T-helper 22 cell (primary cell): ENCODE measurements at places on chromosomes 11 and 22.

- DNase-seq: no peak
Measured at GRCh38 chr11:123434911-123435310, 4.8 kb downstream of the GRAMD1B start.

DNA sequence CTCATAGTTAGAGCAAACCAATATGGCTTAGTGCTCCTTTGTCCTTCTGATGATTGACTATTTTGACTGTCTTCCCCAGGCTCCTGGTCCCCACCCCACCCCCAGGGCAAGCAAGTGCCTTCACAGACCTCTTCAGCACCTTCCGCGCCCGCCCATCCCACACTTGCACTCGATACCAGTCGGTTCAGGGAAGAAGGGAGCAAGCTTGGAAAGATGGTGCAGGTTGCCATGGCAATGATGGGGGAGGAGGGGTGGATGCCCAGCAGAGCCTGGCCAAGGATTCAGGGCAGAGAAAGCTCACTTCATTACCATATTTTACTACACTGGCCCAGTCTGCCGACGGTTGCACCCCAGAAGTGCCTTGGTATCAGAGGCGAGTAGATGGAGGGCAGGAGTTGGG, 2.2 kb downstream of the TMEM132A start:
- DNase-seq: no peak

- no peak for DNase-seq
Measured at GRCh38 chr11:70716216-70716615, 317.9 kb downstream of the CTTN start.

- DNase-seq: no peak
Measured at GRCh38 chr11:94450048-94450447, 43.6 kb downstream of the MRE11 start.

DNA sequence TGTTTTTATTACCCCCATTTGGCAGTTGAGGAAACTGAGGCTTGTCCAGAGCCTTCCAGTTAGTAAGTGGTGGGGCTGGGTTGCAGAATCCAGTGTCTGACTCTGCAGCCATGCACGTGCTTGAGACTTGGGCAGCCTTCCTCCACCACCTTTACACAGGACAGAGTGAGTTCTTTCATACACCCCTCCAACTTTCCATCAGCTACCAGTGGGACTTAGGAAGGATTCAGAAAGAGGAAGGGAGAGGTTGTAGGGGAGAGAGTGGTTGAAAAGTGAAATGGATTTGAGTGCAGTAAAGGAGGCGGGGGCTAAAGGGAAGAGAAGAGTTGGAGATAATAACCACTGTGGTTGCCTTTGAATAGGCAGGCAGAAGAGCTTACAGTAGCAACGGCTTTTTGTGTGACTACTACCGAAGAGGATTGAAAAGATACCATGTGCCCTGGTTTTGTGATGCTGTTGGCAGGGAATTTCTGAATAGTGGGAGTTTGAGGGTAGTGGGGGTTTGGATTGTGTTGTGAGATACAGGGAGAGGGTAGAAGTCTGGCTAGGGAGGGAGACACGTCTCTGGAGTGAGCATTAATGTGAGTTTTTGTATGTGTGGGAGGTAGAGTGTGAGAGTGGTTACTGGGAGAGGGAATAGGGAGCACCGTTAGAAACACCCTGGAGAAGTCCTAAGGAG, 1.7 kb downstream of the UVRAG start:
- DNase-seq: no peak

GRCh38 chr11:77557553-77557952, 32.2 kb upstream of the AQP11 start:
- DNase-seq: no peak

- no peak for DNase-seq
Measured at GRCh38 chr11:64259533-64260067, 8.3 kb downstream of the PLCB3 start.

DNA sequence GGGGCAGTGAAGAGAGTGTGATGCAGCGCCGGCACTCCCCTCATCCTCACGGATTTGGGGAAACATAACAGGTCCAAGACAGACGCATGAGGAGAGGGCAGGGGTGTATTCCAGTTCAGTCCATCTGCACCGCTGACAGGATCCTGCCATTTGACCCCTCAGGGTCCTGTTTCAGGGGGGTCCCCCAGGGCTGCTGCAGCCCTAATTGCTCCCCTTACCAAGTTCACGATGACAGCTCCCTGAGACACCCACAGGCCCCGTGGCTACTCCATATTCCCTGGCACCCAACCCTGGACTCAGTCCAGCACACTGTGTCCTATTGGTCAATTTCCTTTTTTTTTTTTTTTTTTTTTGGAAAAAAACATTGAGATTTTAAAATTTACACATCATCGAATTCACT, 41.5 kb downstream of the SHANK2 start:
- DNase-seq: no peak

DNA sequence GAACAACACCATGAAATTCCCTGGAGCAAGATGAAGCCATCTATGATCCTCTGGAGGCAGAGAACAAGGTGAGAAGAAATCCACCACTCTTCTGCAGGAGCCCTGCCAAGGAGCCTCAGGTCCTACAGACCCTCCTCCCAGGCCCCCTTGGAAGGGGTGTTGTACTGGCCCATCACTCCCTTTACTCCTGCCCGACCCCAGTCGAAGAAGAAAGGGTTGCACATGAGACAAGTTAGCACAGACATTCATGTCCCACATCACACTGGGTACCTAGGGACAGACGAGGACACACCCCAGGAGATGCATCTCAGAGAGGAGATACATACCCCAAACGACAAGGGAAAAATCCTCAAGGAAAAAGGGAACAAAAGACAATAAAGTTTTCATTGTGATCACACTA, 82.8 kb upstream of the NARS2 start:
- DNase-seq: no peak

DNA sequence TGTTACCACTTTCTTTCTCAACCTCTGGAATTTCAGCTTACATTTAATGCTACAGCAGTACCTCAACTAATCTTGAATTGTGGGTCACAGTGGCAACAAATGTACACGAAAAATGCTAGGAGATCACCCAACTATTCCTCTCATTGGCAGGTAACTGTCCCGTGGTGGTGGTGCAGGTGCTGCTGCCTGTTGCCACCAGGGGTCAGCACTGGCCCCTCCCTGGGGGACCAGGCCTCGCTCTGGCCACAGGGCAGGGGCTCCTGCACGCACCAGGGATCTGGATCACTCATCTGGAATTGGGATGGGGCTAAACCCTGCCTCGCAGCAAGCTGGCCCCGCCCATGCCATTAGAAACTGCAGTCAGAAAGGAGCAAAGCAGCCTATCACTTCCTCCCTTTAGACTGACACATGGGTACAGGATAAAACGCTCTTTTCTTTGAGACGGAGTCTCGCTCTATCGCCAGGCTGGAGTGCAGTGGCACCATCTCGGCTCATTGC, 6.9 kb upstream of the POLDIP3 start:
- DNase-seq: no peak

DNA sequence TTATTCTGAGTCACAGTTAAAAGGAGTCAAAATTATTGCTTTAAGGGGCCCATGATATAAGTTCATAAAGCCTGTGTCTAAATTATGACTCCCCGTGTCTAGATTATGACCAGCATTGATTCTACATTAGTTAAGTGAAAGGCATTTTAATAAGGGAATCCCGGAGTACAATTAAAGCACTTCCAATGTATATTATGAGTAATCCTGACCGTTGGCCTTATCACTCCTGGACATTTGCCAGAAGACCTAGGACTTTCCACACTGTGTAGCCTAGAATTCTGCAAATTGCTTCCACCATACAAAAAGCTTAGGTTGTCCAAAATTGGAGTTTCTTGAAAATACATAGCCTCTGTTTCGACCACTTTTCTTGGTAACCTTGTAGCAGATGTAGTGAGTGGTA, 1292.6 kb downstream of the LRRC4C start:
- no peak for DNase-seq

- DNase-seq: no peak
Measured at GRCh38 chr22:47692811-47693210, 930.4 kb downstream of the TBC1D22A start.

DNA sequence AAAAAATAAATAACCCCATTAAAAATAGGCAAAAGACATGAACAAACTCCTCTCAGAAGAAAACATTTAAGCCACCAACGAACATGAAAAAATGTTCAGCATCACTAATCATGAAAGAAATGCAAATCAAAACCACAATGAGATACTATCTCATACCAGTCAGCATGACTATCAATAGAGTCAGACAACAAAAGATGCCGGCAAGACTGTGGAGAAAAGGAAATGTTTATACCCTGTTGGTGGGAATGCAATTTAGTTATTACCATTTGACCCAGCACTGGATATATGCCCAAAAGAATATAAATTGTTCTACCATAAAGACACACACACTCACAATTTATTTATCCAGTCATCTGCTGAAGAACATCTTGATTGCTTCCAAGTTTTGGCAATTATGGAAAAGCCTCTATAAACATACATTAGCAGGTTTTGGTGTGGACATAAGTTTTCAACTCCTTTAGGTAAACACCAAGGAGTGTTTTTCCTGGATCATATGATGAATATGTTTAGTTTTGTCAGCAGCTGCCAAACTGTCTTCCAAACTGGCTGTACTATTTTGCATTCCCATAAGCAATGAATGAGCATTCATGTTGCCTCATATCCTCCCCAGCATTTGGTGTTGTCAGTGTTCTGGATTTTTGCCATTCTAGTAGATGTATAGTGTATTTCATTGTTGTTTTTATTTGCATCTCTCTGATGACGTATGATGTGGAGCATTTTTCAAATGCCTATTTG, 28.0 kb downstream of the OR8D1 start:
- DNase-seq: no peak

DNA sequence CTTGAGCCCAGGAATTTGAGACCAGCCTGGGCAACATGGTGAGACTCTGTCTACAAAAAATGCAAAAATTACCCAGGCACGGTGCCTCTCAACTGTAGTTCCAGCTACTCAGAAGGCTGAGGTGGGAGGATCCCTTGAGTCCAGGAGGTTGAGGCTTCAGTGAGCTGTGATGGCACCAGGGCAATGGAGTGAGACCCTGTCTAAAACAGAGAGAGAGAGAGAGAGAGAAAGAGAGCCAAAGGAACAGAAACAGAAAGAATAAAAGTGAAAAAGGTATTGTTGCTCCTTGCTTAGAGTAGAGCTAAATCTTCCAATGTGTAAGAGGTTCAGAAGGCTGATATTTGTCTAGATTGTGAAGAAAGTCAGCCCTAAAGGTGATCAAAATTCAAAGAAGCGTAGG, 8.9 kb upstream of the ETS1 start:
- no peak for DNase-seq

DNA sequence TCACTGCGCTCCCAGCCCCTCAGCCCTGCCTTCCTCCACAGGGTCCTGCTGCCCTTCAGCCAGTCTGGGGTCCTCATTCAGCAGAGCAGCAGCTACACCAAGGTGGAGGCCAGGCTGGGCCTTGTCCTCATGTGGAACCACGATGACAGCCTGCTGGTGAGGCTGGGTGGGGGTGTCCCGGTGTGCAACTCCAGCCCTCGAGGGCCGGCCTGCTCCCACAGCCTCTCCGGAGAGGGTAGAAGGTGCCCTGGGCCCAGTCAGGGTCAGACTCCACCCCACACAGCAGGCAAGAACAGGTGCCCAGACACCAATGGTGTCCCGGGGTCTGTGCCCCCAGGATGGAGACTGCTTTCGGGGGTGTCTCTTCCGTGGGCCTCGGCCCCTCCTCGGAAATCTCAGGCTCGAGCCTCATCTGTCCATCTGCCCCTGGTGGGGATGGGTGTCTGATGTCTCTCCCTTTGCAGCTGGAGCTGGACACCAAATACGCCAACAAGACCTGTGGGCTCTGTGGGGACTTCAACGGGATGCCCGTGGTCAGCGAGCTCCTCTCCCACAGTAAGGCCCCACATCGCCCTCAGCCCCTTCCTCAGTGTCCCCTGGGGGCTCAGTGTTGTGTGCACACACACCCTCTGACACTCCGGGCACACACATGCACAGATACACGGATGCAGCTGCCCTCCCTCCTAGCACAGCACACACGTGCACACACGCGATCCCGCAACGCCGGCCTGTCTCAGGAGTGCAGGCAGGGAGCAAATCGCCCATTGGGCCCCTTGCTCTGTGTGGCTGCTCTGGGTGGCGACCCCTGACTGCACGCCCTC, 4.9 kb downstream of the MUC5AC start:
- DNase-seq: no peak

- DNase-seq: no peak
Measured at GRCh38 chr11:133656082-133656635, 123.9 kb upstream of the OPCML start.

DNA sequence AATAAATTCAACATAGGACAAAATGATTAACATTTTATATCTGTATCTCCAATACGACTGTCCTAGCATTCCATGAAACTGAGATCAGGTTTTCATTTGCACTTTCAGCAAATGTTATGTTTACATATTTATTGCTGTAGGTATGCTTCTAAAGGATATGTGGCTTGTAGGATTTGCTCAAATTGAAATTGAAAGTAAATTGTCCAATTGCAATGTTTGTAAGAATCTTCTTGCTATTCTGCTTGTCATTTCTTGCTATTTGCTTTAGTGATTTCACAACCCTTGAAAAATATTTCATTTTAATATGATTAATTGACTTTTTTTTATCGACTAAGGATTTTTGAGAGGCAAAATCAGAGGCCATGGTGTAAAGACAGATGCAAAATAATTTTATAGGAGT, 904.2 kb upstream of the RAG2 start:
- DNase-seq: no peak

- no peak for DNase-seq
Measured at GRCh38 chr22:50305923-50306566, 1.4 kb downstream of the PLXNB2 start.

- DNase-seq: no peak
Measured at GRCh38 chr11:12206529-12206928, 96.1 kb downstream of the MICAL2 start.

- DNase-seq: no peak
Measured at GRCh38 chr22:48278620-48279460, 1516.4 kb downstream of the TBC1D22A start.

- DNase-seq: no peak
Measured at GRCh38 chr11:47669856-47670255, 27.5 kb upstream of the MTCH2 start.

DNA sequence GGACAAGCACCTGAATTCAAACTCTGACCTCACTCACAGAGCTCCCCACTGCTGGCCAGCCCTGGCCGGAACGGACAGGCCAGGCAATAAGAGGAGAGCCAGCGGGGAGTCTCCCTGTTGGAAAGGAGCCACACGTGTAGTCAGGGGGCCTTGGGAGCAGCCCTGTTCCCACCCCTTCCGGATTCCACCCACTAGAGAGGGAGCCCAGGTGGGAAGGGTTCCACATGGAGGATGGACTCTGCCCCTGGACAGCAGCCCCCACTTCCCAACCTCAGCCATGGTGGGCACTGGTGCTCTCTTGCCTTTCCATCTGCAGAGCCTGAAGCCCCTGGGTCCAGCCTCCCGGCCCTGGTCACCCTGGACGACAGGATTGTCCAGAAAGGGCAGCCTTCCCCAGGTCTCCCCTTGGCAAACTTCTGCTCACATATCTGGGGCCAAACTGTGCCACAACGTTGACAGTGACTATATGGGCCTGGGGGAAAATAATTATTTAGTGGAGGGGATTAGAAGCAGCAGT, 7.5 kb upstream of the APOBEC3A start:
- DNase-seq: no peak

DNA sequence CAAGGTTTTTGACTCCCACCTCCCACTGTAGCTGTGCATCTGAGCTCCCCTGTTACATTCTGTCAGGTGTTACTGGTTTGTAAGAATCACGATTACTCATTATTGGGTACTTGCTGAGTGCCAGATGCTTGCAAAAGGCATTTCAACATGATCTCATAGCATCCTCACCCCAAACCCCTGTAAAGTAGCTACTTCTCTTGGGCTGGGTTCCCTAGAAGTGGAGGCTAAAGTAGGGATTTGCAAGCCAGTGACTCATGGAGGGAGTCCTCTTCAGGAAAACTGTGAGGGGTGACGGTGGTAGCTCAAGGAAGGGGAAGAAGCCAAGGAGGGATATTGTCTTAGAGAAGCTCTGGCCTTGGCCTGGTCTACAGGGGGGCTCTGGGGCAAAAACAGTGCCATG, 78.6 kb downstream of the TIMP3 start:
- DNase-seq: no peak
